ENCODE measurements at places on chromosomes 2 and 18. TPM values are rescaled to one million over a fixed set of nuclear protein-coding genes. Genes with fewer than 3 reads are reported as not detected.

The OTX1 gene
- total RNA-seq: not detected

The CRYBA2 gene
- total RNA-seq: not detected

The PROKR1 gene
- not detected for total RNA-seq

The NMUR1 gene
- total RNA-seq: not detected

The GKN2 gene
- 0.22 TPM for total RNA-seq

The FSIP2 gene
- total RNA-seq: 0.22 TPM

The ACVR1C gene
- total RNA-seq: not detected

The TMEM237 gene
- 66.0 TPM for total RNA-seq

The SLC4A1AP gene
- total RNA-seq: 34.8 TPM

The CXCR1 gene
- not detected for total RNA-seq

The DRC1 gene
- not detected for total RNA-seq

The CCDC68 gene
- total RNA-seq: 18.3 TPM

The TUBB8B gene
- not detected for total RNA-seq

The PPP1R1C gene
- not detected for total RNA-seq

The LDLRAD4 gene
- total RNA-seq: 0.14 TPM

The VWC2L gene
- total RNA-seq: not detected

The GKN1 gene
- 0.22 TPM for total RNA-seq

The GALNT5 gene
- total RNA-seq: 0.22 TPM

The HRH4 gene
- under 0.01 TPM for total RNA-seq

The AQP12A gene
- not detected for total RNA-seq

The XRCC5 gene
- 187 TPM for total RNA-seq

The GAL3ST2 gene
- 0.14 TPM for total RNA-seq

The TMEM247 gene
- 0.43 TPM for total RNA-seq

The RPE gene
- total RNA-seq: 105 TPM

The ALPI gene
- total RNA-seq: not detected

The ZCCHC2 gene
- total RNA-seq: 9.6 TPM

The NT5C1B gene
- total RNA-seq: not detected

The CTLA4 gene
- total RNA-seq: not detected

The FMNL2 gene
- total RNA-seq: 31.9 TPM

The CAVIN2 gene
- total RNA-seq: 18.6 TPM

The CCDC74A gene
- total RNA-seq: 5.9 TPM

The RAD51AP2 gene
- under 0.01 TPM for total RNA-seq

The MROH2A gene
- total RNA-seq: not detected

The NTSR2 gene
- not detected for total RNA-seq

The RGPD3 gene
- total RNA-seq: 0.22 TPM

The MRPL30 gene
- 25.6 TPM for total RNA-seq

The AKAIN1 gene
- total RNA-seq: not detected

The CDH7 gene
- total RNA-seq: not detected

The BIN1 gene
- total RNA-seq: 66.1 TPM

The IL36B gene
- not detected for total RNA-seq

The NGEF gene
- 0.57 TPM for total RNA-seq

All from placental pericyte (primary cell).